Anterior cingulate cortex (tissue), 58 donors: ENCODE measurements at places on chromosomes 5 and 9.

GRCh38 chr9:18775930-18776329, 257.1 kb downstream of the SAXO1 start:
- DNase-seq: no peak

DNA sequence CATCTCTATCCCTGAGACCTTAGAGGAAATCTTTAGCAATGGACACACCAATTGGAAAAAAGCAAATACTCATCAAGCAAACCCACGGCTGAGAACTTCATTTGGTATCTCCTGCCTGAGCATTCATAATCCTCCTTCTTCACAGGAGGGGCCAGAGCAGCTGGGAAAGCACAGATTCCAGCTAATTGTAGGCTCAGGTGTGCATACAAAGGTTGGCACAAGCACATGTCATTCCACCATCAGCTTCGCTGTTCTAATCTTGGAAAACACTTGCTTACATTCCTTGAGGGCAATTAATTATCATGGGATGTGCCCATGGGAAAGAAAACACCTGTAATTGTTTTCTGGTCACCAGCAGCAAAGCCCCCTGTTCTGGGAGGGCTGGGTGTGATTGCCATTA, 376.6 kb downstream of the SPOCK1 start:
- no peak for DNase-seq

- no peak for DNase-seq
Observed at GRCh38 chr5:123207081-123207537, 118.1 kb downstream of the PRDM6 start.

DNA sequence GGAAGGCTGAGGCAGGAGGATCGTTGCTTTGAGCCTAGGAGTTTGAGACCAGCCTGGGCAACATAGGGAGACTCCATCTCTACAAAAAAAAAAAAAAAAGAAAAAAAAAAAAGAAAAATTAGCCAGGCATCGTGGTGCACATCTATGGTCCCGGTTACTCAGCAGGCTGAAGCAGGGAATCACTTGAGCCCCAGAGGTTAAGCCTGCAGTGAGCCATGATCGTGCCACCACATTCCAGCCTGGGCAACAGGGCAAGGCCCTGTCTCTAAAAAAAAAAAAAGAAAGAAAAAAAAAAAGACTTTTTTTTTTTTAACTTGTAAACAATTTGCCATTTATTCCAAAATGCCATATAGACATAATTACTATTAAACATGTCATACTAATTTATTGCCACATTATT, 64.5 kb downstream of the SERINC5 start:
- DNase-seq: no peak

- no peak for DNase-seq
Observed at GRCh38 chr9:136562746-136563495, 17.1 kb upstream of the NOTCH1 start.

DNA sequence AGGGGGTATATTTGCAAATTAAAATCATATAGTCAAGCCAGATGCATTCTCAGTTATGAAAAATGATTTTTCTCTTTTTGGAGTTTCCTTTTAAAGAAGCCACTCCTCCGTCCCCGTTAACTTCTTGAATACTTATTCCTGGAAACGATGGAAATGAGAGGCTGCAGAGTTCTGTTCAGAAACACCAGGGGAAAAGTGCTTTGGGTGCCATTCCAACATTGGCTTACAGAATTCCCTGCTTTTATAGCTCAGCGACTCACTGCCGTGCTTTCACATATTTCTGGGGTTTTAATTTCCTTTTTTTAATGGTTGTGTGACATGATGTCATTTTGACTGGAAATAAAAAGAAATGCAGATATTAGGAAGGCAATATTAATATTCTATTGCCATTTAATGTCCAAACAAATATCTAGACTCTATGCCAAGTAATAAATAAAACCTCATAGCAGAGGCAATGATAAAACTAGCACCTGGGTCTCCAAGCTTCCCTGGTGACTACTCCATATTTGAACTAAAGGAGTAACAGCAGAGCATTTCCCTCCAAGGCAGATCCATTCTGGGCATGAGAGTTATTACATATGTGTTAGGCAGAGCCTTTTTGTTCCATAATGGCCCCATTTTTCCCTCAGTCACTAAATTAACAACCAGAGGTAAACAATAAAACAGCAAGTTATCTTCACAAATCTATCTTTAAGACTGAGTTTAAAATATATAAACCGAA, 363.4 kb downstream of the EBF1 start:
- DNase-seq: no peak

DNA sequence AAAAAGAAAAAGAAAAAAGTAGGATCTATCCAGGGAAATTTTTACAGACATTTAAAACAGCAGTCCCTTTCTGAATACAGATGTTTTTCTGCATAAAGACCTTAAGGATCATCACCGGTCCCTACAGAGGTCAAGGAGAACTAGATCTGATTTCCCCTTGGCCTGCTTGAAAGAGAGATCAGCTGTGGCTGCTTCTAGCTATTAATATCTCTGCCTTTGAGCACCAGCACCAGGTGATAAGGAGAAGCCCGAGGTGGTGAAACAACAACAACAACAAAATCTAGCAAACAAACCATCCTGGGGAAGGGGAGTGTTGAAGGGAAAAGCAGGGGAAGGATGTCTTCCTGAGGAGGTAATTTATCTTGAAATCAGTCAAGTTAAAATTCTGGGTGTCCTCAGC, 42.1 kb downstream of the ZNF366 start:
- DNase-seq: no peak

DNA sequence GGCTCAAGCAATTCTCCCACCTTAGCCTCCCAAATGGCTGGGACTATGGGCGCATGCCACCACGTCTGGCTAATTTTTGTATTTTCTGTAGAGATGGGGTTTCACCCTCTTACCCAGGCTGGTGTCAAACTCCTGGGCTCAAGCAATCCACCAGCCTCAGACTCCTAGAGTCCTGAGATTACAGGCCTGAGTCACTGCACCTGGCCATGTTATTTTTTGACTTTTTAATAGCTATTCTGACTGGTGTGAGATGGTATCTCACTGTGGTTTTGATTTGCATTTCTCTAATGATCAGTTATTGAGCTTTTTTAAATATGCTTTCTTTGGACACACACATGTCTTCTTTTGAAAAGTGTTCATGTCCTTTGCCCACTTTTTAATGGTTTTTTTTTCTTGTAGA, 38.2 kb downstream of the FBXW2 start:
- no peak for DNase-seq

DNA sequence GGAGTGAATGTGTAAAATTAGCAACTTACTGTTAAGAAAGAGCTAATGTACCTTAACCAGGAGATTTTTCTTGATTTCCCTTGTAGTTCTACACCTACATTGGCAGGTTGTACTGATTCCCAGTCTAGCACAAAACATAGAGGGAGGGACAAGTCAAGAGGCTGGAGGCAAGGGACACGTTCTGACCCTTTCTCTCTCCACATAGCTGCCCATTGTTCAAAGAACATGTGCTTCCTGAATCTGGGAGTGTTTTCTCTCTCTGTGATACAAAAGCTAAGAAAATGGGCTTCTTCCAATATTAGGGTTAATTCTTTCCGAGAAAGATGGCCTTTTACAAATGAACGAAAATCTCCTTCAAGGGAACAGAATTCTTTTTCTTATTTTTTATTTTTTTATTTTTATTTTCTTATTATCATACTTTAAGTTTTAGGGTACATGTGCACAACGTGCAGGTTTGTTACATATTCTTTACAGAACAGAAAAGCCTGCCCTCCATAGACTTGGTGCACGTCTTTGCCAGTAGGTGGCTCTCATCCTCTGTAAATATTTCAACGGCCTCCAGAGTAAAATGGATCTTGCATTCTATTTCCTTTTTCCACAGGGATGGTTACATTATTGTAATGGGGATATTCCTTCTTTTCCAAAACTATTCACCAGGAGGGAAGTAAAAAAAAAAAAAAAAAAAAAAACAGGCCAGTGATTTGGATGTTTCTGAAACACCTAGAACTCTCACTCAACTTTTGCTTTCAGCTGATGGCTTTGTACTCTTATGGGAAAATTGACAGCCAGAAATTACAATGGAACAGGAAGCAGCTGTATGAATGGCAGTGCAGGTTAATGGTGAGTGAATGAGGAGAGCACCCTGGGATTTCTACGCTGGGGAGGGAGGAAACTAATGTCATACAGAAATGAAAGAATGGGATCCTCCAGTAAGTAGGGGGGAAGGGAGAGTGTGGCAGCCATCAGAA, 13.1 kb upstream of the IFNA5 start:
- DNase-seq: no peak

DNA sequence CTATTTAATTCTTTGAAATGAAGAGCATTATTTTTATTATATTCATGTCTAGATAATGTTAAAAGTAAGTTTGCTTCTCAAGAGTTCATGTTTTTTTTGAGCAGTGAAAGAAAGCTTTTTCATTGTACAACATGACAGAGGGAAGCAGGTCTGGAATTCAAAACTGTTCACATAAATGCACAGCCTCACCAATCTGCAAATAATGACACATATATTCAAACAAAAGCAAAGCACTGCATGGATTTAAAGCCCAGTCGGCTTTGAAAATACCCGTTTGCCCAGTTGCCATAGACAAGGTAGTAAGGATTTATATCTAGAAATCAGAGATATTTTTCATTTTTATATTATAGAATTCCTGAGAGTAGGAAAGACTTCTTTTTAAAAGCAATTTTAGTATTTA, 201.8 kb downstream of the CD180 start:
- no peak for DNase-seq

- no peak for DNase-seq
Observed at GRCh38 chr5:38835887-38836286, 9.9 kb upstream of the OSMR start.

DNA sequence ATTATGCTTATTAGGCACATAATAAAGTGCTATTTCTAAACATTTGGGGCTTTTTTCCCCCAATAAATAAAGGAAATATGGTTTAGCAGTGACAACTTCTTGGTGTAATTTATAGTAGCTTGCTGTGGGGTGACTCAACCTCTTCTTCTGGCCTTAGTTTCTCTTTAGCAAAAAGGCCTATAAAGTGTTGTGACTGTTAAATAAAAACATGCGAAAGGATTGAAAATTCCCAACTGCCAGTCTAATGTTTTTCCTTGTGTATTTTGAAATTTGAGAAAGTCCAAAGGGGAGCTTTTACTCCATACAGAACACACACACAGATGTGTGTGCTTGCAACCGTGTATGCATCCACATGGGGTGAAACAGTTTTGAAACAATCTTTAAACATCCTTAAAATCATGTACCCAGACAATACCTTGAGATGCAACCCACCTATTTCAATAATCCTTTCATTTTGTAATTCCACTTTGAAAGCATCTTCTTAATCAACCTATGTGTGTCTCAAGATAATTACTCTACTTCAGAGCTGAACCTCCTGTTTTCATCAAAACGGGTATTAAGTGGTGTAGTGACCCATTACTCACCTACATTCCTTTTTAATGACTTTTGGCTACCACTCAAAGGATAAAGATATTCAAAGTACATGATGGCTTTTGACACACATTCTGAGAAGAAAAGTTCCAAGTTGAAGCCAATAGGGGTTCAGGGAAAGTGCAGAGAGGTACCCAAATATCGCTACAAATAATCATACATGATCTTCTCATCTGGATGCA, 123.8 kb downstream of the DROSHA start:
- DNase-seq: no peak

GRCh38 chr9:125831054-125831453, 83.9 kb downstream of the PBX3 start:
- DNase-seq: no peak

DNA sequence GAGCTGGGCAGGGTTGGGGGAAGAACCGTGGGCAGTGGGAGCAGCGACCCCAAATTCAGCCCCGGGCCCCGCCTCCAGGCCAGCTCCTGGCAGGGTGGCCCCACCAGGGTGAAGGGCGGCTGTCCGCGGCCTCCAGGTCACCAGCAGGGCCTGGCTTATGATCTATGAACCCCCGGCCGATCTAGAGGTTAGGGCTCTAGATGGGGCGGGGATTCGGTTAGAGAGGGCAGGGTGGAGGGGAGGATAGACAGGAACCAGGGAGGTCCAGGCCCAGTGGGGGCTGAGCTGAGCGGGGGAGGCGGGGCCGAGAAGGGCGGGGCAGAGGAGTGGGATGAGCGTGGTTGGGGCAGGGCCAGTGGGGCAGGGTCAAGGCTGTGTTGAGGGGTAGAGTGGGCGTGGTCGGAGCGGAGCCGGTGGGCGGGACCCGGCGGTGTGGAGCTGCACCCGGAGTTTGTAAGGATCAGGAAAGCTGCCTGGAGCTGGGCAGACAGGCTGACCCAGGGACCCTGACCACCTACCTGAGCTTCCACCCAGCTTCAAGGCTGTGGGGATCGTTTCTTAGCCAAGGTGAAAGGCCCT, 29.3 kb upstream of the OBP2B start:
- DNase-seq: no peak

- DNase-seq: no peak
Observed at GRCh38 chr9:128233817-128234406, 30.7 kb downstream of the DNM1 start.

DNA sequence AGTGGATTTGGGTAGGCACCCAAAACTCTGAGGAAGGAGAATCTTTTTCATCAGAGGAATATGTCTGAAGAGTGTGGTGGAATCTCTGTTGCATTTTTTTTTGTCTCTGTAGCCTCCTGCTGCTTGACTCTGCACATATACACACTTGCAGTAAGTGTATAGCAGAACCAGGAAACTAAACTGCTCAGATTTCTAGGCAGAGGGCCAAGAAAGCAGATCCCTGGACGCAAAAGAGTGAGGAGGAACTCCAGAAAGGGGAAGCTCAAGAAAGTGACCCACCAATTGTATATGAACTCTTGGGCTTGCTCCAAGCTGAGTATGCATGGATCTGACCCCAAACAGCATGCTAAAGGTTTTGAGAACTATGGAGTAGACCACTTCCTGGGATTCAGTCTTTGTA, 181.8 kb downstream of the GADD45G start:
- no peak for DNase-seq

DNA sequence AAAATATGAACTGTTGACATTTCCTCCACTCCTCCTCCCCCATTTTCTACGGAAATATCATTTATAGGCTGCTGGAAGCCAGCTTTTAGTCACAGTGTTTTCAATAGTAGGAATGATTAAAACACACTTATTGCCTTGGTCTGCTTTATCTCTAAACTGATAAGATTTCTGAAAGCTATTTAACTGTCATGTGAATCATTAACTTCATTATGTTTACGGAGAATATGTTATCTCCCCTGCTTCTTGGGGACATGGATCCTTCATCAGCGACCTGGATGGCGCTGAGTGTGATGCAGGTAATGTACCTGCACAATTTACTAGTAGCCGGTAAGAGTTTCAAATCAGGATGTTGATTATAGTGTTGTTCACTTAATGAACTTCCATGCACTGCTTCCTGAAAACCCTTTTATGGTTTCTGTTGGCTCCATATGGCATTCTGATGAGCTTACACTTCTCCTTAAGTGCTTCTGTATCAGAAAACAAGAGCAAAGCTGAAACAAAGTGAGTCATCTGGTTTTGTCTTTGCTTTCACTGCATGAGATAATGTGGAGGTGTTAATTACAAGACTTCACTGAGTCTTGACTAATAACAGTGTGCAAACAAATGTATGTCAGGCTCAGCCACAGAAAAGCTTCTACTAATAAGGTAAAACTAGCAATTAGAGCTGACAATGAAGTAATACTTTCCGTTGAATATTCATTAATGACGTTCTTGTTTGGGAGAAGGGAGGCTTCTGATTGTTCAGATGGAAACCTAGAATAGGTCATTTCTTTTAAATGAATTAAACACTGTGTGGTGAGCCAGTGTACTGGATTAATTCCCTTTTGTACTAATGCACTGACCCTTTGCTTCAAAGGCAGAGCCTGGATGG, 162.4 kb upstream of the ZNF608 start:
- no peak for DNase-seq
